ENCODE measurements at places on chromosomes 3 and 15.

DNA sequence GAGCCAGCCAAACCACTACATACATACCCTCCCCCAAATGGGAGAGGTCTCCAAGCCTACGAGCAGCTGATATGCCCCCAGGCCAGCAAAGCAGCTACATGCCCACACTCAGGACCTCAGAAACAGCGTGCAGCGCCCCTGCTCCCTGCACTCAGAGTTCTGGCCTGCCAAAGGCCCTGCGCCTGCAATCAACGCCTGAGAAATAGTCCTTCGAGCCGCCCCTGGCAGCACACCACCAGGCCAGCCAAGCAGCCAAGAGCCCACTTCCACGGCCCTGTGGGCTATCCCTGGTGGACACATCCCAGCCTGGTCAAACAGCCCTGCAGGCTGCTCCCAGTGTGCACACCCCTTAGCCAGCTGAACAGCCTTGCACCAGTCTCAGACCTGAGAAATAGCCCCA lies 139.1 kb downstream of the DMXL2 start:
- no peak for ATAC-seq

GRCh38 chr3:157865352-157866000 lies 240.7 kb downstream of the SHOX2 start:
- no peak for ATAC-seq

DNA sequence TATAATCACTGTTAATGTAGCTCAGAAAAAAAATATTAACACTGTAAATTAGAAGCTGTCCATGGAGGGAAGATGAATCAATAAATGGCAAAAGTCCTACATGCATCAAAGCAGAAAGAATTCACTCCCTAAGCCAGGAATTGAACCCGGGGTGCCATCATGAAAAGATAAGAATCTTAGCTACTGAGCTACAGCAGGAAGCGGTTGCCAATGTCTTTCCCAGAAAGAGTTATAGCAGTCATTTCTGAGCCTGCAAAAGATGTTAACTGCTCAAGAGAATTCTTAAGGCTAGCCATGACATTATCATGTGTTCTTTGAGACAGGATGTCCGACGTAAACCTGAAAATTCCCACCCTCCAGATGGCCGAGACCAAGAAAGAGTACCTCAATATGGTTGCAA lies 47.4 kb upstream of the MKRN3 start:
- no peak for ATAC-seq

- no peak for ATAC-seq
Measured at GRCh38 chr15:48144889-48145288, 24.1 kb downstream of the SLC24A5 start.

DNA sequence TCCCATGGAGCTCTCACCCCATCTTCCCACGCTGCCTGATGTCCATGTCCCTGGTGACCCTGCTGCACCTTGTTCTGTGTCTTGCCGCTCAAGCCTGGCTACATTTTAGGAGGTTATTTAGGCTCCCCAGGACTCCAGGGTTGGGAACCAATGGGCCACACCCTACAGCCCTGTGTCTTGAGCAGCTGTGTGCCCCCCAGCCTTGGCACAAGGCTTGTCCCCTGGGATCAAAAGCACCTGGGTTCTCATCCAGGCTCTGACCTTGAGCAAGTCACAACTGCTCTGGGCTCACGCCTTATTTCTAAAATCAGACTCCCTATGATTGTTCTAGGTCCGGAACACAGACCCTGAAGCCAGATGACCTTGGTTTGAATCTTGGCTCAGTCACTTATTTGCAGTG lies 14.1 kb downstream of the SPSB4 start:
- ATAC-seq = no peak

- no peak for ATAC-seq
Measured at GRCh38 chr3:79038636-79039035, 729.2 kb downstream of the ROBO1 start.

- ATAC-seq = no peak
Measured at GRCh38 chr3:190366133-190366532, 21.8 kb upstream of the CLDN16 start.

DNA sequence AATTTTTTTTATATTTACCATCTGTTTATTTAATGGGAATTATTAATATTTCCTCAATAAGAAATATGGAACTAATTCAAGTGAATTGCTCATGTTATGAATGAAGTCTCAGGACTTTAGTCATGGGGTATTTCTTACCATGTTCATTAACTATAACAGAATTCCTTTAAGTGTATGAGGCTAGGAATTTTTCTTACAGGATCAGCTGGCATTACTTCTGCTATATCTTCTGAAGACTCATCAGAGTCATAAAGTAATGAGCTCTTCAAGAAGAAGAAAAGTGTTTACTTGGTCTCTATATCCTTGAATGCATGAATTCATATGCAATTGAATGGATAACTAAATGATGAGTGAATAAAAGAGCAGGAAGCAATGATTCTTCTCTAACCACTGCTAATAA lies 486.8 kb upstream of the THBS1 start:
- no peak for ATAC-seq

- ATAC-seq = no peak
Measured at GRCh38 chr3:2036076-2036475, 62.6 kb upstream of the CNTN4 start.

DNA sequence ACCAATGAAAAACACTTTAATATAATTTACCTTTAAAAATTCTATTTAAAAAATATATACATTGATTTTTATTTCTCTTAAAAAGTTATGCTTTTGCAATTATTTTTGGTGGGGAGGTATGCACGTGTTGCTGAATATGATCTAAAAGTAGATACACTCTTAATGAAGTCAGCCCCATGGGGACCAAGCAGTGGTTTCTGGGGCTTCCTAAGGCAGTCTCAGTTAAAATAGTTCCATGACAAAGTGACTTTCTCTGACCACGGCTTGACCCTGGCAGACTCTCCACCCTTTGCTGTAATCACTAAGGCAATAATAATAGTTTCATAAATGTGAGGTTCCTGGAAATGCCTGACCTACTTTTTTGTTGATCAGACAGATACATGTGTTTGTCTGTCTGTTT lies 50.4 kb downstream of the CCR4 start:
- no peak for ATAC-seq

DNA sequence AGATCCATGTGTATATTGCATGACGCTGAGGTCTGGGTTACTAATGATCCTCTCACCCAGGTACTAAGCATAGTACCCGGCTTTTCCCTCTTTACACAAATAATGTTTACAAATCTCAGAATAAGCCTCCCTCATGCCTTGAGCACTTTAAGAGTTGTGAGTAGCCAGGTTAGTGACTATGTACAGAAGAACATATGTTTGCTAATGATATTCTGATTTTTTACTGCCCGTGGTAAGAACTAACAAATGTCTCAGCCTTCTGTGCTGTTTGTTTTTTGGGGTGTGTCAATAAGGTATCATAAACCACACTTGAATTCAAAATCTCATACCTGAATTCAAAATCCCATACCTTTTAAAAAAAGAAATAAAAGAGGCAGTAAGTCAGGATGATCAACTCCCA lies 59.5 kb downstream of the ABCC5 start:
- ATAC-seq = no peak

DNA sequence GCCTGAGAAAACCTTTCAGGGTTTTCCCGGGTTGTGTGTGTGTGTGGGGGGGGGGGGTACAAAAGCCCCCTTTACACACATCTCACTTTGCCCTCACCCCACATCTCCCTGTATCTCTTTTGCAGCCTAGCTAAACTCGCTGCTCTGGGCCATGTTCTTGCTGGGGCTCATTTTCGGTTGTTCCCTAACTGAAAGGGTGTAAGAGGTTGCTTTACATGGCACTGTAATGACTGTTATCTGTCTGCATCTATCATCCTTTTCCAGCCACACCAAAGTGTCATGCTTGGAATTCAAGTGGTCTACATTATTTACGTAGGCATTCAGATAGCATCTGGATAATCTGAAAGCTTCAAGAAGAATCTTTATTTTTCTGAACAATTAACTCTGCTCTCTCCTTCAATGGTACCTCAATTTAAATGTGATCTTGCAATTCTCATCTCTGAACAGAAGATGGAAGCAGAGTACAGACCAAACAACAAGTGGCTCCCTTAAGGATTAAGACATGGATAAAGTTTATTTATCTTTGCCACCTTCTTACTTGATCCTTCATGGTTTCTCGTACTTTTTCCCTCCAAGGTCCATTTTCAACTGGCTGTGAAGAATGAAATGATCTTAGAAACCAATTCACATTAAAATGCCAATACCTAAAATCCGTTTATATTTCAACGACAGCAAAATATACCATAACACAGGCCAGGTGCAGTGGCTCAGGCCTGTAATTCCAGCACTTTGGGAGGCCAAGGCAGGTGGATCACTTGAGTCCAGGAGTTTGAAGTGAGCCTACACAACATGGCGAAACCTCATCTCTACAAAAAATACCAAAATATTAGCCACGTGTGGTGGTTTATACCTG lies 34.9 kb downstream of the DCLK3 start:
- peak; percentile 70 for ATAC-seq
